Activated CD4-positive, CD25-positive, alpha-beta regulatory T cell treated with anti-CD3 and anti-CD28 coated beads, Interleukin-2, amount 50 U/mL, for 16 hours (primary cell): ENCODE measurements at places on chromosomes 1 and 21.

GRCh38 chr1:166432655-166433054 is 265.9 kb upstream of the FAM78B start:
- DNase-seq: no peak

- no peak for DNase-seq
Measured at GRCh38 chr21:25855576-25855975, 120.8 kb downstream of the GABPA start.

DNA sequence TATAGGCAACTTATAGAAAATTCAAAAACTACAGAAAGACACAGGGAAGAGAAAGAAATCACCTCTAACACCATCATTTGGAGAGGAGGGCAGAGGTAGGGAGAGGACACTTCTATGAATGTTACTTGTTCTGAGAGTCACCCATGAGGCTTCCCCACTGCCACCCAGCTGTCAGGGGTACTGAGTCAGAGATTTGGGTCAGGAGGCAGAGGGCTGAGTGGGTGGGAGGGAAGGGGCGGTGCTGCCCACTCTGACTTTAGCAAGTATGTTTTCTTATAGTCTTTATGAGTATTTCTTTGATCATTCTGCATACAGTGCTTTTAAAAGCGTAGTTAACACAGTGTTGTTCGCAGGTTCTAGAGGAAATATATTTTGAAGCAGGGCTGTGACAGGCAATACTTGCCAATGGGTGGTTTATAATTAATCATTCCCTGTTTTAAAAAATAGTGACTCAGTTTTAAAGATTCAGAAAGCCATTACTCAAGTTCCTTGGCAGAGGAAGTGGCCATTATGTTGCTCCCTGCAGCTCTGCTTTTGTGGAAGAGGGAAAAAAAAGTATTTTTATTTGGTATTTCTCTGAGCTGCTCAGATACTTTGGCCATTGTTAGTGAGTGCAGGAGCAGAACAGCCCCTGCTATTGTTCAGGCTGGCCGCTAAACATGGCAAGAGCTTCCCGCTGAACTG is 18.3 kb downstream of the IL6R start:
- no peak for DNase-seq

GRCh38 chr1:49995734-49996133 is 28.0 kb downstream of the AGBL4 start:
- DNase-seq: no peak

DNA sequence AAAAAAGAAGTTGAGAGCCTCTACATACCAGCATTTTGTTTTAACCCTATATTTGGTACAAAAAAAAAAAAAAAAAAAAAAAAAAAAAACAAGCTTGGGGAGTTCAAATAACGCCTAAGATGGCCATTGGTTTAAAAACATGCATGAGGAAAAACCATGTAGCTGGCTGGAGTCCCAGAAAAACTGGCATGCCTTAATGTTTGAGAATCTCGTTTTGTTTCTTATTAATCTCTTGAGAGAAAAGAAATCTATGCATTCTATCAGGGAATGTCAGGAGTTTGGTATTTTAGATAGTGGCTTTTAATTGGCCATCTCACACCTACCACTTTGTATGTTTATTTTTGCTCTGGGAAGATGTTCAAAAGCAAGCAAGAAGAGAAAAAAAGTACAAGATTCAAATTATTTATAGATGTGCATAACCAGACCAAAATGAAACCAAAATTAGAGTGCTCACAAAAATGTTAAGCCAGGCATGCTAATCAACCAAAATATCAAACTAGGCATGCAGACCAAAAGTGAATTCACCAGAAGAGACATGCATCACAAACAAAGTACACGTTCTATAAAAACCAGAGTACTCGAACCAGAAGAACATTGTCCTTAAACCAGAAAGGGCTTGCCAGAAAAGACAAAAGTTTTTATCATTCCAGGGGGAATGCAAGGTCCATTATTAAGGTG is 156.6 kb downstream of the AK5 start:
- no peak for DNase-seq

DNA sequence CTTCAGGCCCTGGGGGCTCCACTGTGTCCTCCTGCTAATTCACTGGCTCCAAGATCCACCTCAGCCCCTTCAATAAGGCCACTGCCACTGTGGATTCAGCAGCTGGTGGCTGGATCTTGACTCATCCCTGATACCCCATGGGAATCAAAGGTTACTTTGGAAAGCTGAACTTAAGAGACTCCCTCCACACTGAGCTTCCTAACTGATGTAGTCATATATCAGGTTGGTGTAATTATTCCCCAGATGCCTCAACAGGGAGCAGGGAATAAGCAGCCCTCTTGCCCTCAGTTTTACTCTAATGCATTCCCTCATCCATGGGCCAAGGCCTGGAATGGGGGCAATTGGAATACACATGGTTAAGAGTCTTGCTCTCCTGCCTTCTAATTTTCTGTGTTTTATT is 164.6 kb downstream of the FASLG start:
- no peak for DNase-seq

DNA sequence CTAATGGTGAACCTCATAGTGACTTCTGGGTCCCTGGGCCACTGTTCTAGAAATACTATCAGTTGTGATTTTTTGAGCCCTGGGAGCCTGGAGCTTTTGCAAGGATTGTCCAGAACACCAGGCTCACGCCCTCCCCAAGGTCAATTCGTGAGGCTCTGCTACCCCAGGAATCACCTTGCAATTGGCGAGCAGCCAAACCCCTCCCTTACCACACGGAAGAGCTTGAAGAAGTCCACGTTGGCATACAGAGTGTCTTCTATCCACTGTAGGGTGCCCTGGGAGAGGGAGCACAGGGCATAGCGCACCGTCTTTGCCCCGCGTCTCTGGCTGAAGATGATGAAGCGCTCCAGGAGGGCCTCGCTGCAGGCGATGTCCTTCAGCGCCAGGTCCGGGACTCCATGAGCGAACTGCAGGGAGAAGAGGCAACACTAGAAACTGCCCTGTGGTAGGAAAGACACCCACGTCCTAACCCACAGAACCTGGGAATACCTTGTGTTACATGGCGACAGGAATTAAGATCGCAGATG is 22.3 kb downstream of the ABCA4 start:
- no peak for DNase-seq

DNA sequence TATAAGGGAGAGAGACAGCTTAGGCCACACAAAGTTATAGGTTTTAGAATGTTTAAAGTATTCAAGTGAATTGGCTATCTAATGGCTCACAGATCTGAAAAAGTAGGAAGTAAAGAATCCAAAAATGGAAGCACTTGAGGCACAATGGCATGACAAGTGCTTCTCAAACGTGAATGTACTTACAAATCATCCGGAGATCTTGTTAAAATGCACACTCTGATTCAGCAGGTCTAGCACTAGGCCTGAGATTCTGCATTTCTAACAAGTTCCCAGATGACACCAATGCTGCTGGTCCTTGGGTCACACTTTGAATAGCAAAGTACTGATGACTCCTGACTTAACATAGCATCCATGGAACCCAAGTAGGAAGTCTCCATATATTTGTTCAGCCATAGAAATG is 20.9 kb upstream of the AGL start:
- no peak for DNase-seq

GRCh38 chr1:79353224-79353623 is 346.7 kb upstream of the ADGRL4 start:
- DNase-seq: no peak

DNA sequence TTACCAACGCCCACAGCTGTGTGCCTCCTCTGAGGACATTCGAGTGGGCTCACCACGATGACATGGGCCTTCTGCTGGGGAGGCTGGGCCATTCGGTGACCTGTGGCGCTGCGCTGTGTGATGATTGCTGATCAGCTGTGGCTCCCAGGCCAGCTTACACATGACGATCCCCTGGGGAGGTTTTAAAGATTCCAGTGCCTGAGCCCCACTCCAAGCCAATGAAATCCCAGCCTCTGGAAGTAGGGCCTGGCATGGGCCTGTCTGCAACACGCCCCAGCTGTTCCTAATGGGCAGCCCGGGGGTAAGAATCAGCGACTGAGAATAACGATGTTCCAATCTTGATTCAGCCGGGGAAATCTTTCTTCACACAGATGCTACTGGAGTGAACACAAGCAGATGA is 153.7 kb downstream of the KCNJ6 start:
- DNase-seq: no peak

- DNase-seq: no peak
Measured at GRCh38 chr1:226578946-226579578, 30.5 kb downstream of the STUM start.

- no peak for DNase-seq
Measured at GRCh38 chr1:215958841-215959240, 391.7 kb downstream of the KCTD3 start.

- DNase-seq: no peak
Measured at GRCh38 chr1:7606096-7606495, 165.0 kb upstream of the VAMP3 start.

DNA sequence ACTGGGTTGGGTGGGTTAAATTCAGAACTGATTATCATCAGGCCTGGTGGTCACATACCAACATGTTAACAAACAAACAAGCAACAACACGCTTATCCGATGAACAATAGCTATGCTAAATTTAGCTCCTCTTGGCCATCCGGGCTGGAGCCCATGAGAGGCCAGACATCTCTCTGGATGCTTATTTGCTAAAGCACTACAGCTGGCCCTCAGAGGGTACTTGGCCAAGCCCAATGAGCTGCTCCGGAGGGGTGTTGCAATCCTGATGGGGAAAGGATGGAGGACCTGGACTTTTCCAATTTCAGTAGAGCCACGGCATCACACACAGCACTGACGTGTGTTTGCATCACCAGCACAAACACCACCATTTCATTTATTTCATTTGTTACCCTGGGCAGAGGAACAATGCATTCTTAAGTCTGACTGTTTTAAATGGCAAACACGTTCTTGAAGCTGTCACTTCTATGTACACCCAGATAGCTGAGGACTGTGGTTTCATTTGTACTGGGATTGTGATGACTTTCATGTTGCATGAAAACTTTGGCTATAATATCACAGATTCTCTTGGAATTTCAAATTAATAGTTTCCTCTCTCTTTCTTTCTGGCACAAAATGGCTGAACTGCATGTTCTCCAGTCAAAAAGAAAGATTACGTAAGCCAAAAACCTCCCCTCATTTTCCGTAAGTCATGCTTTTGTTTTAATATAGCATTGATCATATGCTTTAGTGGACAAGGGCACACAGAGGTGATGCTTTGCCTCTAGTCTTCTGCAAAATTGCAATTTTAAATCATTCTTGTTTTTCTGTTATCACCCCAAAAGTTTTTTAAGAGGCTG is 359.8 kb upstream of the KAZN start:
- no peak for DNase-seq

GRCh38 chr1:110208916-110209645 is 1.0 kb upstream of the KCNC4 start:
- no peak for DNase-seq

DNA sequence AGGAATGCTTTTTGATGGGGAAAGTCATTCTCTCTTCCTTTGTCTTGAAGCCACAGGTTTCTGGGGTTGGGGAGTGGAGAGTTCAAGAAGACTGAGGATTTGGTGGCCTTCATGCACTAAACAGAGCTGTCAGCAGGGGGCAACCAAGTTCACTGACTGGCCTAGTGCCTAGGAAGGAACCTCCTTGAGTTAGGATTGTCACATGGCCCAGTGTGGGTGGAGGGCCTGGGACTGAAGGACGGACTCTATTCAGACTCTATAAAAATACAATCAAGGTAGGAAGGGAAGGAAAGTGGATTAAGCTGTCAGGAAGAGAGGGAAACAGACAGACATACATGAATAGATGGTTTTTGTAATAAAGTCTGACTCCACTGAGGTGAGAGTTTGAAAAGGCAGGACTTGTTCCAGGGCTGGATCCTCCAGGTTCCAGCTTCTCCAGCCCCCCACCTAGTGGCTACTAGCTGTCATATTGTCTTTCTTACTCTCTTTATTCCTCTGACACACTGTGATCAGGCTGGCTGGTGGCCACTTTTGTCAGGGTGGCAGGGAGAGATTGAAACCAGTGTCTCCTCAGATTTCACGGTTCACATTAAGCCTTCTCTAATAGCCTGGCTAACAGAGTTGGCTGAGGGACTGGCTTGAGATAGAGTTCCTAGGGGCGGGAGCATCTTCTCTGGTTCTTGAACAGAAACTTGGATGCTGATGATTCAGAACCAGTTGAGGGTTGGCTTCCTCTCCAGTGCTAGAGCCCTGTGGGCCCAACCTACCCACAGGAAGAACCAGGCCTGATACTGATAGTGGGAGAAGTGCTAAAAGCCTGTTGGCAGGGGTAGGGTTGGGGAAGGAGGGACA is 4.1 kb upstream of the SH3BGRL3 start:
- DNase-seq: no peak

DNA sequence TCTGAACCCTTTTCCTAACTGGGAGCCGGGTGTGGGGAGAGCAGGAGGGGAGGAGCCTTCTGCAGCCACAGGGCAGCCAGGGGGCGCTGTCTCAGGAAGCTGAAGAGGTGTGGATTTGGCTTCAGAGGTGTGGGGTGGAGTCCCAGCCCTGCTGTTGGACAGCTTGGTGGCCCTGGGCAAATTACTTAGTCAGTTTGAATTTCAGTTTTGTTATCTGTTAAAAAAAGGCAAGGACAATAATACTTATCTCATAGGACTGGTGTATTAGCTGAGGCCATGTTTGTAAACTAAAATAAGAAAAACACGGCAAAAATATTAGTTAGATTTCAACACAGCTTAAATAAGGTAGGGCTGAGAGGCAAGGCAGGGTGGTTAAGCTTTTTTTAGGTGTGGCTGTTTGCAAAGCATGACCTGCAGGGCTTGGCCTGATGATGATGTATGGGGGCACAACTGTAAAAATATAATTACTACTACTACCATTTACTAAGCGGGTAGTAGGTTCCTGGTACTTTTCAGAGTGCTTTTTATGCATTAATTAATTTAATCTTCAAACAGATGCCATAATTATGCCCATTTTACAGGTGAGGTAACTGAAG is 111.8 kb downstream of the PLXNA2 start:
- DNase-seq: no peak

- no peak for DNase-seq
Measured at GRCh38 chr1:19672237-19672636, 7.6 kb downstream of the HTR6 start.

DNA sequence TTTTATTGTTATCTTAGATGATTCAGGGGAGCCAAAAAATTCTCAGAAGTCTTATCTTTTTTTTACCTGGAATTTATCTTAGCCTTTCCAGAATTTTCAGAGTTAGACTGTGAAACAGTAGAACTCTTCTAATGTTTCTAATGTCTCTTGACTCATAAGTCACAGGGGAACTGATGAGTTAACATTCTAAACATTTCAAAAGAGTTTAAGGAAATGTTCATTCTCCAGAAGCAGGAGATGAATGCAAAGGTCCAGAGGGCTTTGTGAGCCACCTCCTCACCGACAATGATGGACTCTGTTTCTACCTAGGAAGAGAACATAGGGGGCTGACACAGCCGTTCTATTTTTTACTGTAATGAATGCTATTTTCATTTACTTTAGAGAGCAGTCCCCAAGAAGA is 157.5 kb downstream of the BRINP2 start:
- DNase-seq: no peak
